Bone marrow (tissue), 2 donors: ENCODE measurements at places on chromosomes 11 and 22.

- no peak for DNase-seq
These were observed 57.9 kb upstream of the PHF21B start for GRCh38 chr22:45067731-45068130.

- no peak for DNase-seq
These were observed 17.6 kb downstream of the MUC15 start for GRCh38 chr11:26554455-26554854.

GRCh38 chr11:134901542-134901941 is 489.5 kb upstream of the B3GAT1 start:
- DNase-seq: no peak

GRCh38 chr11:47847892-47848699 is at the start of gene NUP160:
Gene NUP160, minus strand, starts transcription at chr11:47848350. Its CDS starts 32 bp downstream, at chr11:47848318.
- peak; percentile 76 for DNase-seq

- no peak for DNase-seq
These were observed 26.9 kb downstream of the POLR3H start for GRCh38 chr22:41517172-41518047.

- DNase-seq: no peak
These were observed 272.0 kb upstream of the SESN3 start for GRCh38 chr11:95503047-95503446.

DNA sequence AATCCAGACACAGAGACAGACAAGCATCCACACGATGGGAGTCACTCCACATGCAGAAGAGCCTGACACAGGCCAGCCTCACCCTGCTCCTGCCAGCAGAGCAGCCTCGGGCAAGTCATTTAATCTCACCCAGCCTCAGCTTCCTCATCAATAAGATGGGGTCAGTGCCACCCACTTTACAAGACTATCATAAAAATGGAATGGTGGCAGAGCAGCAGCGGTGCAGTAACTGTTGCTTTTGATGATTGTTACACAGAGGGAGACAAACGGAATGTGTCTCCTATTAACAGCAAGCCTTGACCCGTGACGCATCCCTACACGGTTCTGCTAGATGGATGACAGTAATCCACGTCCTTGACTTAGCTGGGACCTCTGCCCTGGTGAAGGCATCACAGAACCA is 26.0 kb upstream of the ARFGAP3 start:
- DNase-seq: no peak

DNA sequence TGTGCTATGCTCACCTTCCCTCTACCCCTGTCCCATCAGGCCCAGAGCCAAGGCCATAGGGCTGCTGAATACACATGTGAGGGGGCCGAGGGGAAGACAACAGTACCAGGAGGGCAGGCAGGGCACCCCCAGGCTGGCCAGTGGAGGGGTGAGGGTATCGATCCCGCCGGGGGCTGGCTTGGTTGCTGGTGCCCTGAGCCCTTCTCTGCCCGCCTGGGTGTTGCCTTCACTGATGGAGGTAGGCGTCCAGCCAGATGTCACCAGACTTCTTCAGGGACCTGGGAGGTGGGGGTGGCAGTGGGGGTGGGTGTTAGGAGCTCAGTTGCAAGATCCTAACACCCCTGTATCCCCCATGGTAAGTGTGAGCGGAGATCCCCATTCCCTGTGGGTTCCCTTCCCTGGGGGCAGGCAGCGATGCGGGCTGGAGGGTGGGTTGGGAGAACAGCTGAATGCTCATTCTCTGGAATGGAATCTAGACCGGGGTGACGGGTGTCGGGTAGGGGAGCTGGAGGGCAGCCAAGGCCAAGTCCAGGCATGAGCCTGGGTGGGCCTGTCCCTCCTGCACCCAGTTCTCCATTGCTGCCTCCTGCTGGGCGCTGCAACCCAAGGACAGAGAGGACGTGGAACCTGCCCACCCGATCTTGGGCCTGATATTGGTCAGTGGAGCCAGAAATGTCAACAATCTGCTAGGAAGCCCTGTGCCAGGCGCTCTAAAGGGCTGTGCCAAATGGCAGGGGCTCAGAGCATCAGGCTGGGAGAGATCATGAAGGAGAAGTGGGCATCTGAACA is 17.6 kb downstream of the FADS3 start:
- no peak for DNase-seq

DNA sequence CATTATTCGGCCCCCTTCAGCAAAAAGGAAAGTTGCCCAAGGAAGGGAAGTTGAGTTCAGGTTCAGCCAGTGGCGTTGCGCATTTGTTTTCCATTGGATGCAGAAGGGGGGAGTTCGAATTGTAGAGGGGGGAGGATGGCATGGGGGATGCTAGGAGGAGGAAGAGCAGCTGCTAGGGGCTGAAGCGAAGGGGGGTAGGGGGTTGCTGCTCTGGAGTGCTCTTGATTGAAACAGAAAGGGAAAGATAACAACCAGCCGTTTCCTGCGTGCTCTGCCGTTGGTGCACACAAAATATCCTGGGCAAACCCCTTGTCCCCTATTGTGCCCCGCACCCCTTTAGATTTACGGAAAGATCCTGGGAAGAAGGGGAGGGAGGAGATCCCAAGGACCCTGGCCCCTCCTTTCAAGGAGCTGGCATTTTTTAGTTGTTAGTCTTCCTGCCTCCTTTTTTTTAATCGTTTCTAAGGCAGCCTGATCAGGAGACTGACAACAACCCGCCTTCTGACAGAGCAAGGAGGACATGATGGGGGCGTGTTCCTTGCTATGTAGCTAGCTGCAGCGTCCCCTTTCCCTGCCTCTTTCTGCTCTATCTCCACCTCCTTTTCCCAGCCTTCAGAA is 2.1 kb downstream of the KMT2A start:
- DNase-seq: peak; percentile 81

- DNase-seq: no peak
These were observed 2.7 kb downstream of the ZNF74 start for GRCh38 chr22:20396639-20397038.

DNA sequence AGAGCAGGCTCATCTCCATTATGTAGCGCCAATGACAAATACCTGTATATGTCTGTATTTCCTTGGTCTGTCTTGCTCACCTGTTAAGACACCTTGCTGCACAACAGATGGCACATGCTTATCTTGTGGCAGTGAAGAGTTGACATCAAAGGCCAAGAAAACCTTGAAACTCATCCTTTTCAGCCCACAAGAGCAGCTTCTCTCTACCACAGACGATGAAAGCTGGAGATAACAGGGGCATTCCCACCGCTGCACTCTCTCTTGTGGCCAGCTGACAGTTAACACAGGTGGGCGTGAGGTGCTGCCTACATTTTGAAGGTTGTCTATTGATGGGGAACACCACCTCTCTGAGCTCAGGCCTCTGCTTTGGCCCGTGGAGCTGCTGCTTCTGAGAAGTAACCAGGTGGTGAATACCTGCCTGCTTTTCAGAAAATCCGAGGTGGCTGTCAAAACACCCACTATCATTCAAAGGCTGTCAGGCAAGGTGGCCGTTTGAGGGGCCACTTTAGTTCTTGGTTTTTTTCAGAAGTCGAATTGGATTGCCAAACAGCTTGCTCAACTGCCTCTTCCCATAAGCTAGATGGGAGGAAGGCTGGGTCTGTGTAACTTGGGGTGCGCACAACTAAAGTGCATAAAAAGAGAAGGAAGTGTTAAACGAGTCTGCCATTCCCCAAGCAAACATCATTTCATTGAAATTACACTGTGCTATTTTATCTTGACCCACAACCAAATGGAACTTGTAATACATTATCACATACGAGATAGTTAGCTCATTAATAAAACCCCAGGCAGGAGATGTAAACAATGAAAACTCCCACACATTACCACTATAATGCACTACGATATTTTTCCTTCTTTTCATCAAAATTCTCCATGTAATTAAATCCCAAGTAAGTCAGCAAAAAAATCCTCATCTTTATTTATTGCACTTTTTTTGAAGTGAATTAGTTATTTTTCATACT is 87.1 kb upstream of the RAG2 start:
- DNase-seq: no peak

DNA sequence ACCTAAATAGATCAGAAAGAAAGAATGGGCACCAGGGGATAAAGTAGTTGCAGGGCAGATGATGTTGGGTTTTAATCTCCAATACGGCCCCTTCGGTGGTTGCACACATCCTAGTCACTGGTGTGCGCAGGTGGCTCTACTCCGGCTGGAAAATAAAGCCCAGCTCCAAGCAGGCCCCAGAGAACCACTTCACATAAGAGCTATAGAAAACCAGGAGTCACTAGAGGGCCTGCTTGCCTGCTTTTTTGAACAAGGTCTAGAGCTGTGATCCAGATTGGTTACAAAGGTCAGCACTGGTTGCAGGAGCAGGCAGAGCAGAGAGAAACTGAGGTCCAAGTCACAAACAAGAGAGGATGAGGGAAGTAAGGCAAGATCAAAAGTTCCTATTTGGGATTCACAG is 41.5 kb upstream of the MS4A8 start:
- no peak for DNase-seq

DNA sequence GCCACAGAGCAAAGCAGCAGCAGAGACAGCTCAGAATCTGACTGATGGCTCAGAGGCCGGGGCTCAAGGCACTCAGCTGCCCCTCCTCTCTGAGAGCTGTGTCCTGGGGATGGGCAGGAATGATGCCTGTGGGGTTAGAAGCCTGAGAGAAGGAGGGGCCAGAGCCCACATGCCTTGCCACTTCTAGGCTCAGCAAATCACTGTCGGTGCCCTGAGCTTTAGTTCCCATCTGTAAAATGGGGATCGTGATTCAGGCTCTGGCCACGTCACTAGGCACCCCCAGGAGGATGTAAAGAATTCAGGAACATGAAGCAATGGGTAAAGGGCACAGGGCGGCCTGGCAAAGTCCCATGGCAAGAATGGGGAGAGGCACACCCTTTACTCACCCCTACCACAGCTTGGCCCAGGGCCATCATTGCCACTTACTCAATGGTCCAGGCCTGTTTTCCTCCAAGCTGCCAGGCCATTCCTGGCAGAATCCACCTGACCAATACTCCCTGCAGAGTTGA is 3.4 kb upstream of the CDC42EP2 start:
- DNase-seq: no peak

- peak; percentile 8 for DNase-seq
These were observed 2.2 kb downstream of the BCR start for GRCh38 chr22:23182309-23183060.

DNA sequence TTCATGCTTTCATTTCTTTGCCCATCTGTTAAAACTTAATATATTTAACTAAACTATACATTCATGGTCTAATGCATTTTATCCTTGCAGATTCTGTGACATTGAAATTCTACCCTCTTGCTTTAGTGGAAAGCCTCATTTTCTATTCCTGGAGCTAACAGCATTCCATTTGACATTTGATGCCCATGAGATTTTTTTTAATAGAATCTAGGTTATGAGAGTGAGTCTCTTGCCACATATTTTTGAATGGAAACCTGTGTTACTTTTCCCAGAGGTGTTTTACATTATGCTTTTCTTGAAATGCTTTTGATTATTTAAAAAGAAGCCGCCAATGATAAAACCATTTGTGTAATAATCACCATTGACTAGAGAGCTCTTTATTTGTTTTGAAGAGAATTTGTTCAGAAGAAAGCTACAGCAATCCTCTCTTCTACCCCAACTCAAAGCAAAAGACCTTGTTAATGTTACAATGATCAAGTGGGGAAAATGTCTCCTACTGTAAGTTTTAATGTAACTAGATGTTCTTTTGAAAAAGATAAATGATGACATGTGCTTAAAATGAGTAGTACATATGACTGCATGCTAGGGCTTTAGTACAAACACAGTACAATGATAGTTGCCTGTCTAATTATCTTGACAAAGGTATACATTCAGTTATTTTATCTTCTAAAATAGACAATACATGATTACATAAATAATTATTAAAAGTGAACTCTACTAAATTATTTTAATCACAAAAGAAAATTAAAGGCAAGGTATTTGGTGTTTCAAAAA is 67.3 kb downstream of the GAS2 start:
- DNase-seq: no peak

- no peak for DNase-seq
These were observed 67.4 kb upstream of the B3GAT1 start for GRCh38 chr11:134479206-134480135.

DNA sequence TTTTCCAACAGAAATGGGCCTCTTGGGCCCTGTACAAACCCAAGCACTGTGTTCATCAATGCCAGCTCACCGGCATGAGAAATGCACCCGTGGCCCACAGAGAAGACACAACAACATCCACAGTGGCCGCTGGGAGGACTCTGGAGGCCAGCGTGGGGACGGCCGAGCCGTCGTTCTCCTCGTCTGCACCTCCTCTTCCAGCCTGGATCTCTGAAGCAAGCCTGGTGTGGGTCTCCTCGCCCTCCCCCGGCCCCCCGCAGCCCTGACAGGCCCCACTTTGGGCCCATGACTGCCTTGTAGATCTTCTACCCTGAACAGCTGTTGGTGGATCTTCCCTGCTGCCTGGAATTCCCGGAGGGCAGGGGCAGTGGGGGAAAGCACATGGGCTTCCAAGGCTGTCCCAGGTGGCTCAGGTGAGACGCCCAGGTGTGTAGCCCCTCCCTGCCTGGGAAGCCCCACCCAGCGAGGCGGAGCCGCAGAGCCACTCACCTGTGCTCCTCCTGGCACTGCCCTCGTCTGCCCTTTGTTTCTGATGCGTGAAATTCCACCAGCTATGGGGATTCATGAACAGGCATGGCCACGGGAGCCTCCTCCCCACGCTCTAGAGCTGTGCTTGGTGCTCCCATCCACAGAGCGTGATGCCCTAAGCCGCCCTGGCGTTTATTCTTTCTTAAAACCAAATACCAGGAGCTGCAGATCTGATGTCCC is 225.9 kb downstream of the BRD1 start:
- DNase-seq: no peak

- DNase-seq: no peak
These were observed 37.3 kb downstream of the KIAA0930 start for GRCh38 chr22:45203150-45203951.

GRCh38 chr22:32661296-32661695 is 140.2 kb upstream of the TIMP3 start:
- no peak for DNase-seq

GRCh38 chr11:107741044-107741823 is 29.4 kb upstream of the SLN start:
- peak; percentile 57 for DNase-seq

GRCh38 chr22:49404576-49405241 is 423.0 kb downstream of the BRD1 start:
- DNase-seq: no peak

GRCh38 chr11:118287006-118287405 is 17.5 kb upstream of the CD3E start:
- DNase-seq: no peak

DNA sequence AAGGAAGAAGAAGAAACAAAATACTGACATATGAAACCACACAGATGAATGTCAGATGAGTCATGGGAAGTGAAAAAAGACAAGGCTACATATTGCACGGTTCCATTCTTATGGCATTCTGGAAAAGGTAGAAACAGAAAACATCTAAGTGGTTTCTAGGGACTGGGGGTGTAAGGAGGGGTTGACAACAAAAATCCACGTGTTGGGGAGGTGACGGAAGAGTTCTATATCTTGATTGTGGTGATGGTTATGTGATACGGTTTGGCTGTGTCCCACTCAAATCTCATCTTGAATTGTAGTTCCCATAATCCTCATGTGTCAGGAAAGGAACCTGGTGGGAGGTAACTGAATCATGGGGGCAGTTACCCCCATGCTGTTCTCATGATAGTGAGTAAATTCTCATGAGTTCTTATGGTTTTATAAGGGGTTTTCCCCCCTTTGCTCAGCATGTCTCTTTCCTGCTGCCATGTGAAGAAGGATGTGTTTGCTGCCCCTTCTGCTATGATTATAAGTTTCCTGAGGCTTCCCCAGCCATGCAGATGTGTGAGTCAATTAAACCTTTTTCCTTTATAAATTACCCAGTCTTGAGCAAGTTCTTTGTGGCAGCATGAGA is 6.4 kb upstream of the ARFGAP3 start:
- peak; percentile 16 for DNase-seq

- DNase-seq: no peak
These were observed 377.1 kb upstream of the B3GAT1 start for GRCh38 chr11:134789104-134789503.
